Stimulated activated CD4-positive, alpha-beta T cell treated with anti-CD3 and anti-CD28 coated beads, TNF-alpha, amount 100 ng/mL, for 48 hours (primary cell): ENCODE measurements at places on chromosomes 1 and 21.

GRCh38 chr1:1985375-1986050 is 18.1 kb downstream of the CFAP74 start:
- no peak for DNase-seq

DNA sequence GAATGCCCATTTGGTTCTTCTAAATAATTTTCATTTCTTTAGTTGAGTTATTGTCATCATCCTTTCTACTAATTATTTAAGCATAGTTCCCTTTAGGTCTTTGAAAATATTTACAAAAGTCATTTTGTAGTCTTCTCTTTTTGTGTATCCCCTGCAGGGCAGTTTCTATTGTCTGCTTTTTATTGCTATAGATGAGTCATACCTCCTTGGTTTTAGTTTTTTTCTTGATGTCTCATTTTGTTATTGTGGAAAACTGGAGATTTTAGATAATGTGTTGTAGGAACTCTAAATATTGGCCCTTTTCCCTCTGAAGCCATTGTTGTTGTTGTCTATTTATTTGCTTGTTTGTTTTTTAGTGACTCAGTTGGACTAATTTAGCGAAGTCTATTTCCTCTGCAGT is 387.9 kb downstream of the NUF2 start:
- no peak for DNase-seq

DNA sequence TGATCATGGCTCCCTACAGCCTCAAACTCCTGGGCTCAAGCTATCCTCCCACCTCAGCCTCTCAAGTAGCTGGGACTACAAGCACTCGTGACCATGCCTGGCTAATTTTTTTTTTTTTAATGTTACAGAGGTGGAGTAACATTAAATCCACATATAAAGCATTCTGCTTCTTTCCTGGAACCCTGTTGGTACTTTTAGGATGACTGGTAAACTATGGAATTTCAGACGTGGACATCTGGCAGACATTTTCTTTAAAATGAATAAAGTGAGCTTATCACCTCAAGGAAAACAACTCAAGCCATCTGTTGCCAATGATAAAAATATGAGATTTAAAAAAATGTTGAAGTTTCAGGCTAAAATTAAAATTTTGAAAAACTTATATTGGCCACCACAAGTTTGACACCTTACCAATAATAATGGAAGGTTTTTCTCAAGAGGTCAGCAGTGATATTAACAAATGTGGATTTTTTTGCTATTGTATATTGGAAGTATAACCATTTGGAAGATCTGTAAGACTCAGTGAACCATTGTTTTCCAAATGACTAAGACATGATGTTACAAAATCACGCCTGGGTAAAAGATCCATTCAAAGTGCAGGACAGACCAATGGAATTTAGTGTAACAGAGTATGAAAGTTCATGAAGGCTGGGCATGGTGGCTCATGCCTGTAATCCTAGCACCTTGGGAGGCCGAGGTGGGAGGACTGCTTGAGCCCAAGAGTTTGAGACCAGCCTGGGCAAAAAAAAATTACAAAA is 52.7 kb upstream of the EIF4G3 start:
- DNase-seq = no peak

- no peak for DNase-seq
These were observed 51.1 kb downstream of the SIM2 start for GRCh38 chr21:36749935-36750575.

DNA sequence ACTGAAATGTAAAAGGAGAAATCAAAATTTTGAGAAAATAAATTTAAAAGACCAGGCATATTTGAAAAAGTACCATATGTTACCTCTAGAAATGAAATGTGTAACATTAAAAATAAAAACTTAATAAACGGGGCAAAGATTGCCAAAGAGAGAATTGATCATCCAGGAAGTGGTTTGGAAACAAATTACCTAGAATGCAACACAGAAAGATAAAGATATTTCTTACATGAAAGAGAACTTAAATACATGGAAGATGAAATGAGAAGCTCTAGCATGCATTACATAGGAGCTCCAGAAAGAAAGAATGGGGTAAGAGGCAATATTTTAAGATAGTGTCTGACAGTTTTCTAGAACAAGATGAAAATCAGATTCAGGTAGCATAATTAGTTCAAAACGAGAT is 235.9 kb upstream of the IRF2BP2 start:
- no peak for DNase-seq

DNA sequence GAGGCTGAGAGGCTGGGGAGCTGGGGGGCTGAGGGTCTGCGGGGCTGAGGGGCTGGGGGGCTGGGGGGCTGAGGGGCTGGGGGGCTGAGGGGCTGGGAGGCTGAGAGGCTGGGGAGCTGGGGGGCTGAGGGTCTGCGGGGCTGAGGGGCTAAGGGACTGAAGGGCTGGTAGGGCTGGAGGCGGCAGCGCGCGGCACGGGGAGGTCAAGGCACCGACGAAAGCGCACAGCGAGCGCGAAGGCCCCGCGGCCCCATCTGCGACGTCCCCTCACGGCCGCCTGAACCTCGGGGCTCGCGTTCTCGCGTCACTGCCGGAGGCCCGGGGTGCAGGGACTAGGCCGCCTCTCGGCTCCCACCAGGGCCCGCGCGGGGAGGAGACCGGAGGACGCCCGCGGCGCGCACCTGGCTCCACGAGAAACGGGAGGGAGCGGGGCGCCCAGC is 356 bp downstream of the INTS11 start:
- no peak for DNase-seq

DNA sequence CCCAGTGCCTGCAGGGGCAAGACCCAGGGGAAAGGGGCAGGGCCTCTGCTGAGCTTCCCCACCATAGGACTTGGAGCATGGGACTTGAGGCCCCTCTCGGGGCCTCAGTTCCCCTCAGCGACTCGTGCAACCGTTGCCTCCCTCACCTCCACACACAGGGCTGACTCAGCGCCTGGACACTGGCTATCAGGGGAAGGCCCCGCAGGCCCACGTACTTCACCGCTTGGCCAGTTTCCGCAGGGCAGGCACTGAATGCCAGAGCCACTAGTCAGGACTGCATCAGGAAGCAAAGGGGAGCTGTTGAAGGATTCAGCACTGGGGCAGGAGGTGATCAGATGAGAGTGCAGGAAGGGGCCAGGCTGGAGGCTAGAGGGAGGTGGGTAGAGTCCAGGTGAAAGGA is 15.5 kb upstream of the FAM131C start:
- DNase-seq = no peak

GRCh38 chr1:108503062-108503733 is 53.1 kb downstream of the NBPF6 start:
- DNase-seq = no peak

- DNase-seq = no peak
These were observed 1.4 kb downstream of the HS2ST1 start for GRCh38 chr1:86915737-86916235.

DNA sequence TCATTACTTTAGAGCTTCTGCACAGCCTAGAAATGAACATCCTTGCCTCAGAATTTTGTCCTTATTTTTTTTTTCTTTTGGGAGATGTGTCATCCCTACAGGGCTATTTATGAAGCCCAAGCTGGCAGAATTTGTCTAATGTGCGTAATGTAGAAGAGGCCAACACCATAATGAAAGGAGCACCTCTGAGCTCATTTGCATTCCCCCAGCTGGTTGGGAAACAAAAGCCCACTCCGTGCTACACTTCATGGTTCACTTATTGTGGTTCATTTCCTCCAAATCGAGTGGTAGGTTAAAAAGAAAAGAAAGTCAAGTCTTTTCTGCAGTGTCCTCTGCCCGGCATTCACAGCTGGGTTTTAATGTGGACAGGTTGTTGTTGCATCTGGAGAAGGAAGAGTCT is 73.5 kb downstream of the KAZN start:
- DNase-seq = no peak

GRCh38 chr1:24292887-24293286 is 26.3 kb upstream of the GRHL3 start:
- DNase-seq = no peak

DNA sequence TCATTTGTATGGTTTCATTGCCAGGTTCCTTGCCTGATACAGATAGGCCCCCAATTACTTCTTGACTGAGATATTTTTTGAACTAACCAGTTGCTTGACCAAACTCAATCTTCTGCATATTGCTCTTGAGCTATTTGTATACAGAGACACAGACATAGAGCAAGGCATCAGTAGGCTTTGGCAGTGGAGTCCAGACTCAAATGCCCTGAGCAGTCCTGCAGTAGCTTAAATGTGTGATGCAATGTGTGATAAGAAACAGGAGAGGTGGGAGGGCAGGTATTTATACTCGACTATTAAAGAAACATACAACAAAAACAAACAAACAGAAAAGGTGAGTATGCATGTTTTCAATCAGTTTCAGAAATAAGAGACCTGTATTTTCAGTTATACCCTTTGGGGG is 197.9 kb upstream of the DAB1 start:
- no peak for DNase-seq

- DNase-seq = no peak
These were observed 319.8 kb downstream of the HMCN1 start for GRCh38 chr1:186054003-186054402.

- DNase-seq = no peak
These were observed 34.1 kb upstream of the BTG2 start for GRCh38 chr1:203271018-203271743.

GRCh38 chr1:176531921-176532897 is 69.2 kb downstream of the PAPPA2 start:
- no peak for DNase-seq

DNA sequence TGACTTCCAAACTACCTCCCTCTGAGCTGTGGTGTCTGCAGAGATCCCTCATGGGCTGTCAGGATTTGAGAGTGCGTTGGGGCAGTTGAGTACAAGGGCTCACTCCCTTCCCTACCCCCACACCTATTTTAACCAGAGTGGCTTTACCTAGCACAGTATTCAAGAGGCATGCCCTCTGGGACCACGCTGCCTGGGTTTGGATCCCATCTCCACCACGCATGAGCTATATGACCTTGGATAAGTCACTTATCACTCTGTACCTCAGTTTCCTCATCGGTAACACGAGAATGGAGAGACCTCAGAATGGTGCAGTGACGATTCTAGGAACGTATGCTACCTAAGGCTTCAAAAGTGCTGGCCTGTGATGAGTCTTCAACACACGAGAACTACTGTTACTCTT is 147.3 kb upstream of the WNT4 start:
- no peak for DNase-seq

DNA sequence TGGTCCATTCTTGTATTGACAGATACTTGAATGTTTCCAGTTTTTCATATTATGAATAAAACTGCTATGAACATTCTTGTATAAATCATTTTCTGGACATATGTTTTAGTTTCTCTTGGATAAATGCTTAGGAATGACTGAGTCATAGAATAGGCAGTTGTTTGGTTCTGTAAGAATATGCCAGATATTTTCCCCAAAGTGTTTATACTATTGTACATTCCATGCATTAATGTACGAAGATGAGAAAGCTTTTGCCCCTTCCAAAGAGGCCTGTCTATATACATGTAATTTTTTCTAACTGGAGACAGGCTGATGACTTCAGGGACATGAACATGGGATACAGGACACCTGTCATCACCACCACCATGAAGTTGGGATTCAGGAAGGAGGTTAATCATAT is 11.3 kb downstream of the NBPF3 start:
- no peak for DNase-seq

- no peak for DNase-seq
These were observed 131.2 kb downstream of the PIK3R3 start for GRCh38 chr1:46001081-46001785.

DNA sequence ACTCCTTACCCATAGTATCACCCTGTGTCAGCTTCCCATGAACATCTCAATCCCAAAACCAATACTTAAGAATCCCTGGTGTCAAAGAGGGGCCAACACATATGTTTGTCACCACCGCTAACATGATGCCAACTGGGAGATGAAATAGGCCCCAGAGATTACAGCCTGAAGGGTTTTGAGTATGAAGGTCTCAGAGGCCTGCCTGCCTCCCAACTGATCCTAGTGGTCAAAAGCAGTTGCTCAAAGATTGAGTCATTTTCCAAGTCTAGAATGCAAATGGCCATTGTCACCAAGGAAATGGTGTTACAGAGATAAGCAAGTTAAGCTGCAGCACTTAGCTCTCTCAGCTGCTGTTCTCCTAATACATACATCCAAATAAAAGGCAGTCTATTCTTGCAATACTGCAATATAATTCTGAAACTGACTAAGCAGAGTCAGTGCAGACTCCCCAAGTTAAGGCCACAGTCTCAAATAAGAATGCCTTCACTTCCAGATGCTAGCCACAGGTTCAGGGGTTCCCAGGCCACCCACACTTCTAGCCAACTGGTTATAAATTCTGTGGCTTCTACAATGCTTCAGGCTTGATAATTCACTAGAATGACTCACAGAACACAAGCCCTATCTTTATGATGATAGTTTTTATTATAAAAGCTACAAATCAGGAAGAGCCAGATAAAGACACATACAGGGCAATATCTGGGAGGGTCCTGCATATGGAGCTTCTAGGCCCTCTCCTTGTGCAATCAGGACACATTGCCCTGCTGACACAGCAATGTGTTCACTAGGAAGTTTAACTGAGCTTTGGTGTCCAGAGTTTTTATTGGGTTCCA is 18.7 kb downstream of the DUSP10 start:
- DNase-seq = no peak

DNA sequence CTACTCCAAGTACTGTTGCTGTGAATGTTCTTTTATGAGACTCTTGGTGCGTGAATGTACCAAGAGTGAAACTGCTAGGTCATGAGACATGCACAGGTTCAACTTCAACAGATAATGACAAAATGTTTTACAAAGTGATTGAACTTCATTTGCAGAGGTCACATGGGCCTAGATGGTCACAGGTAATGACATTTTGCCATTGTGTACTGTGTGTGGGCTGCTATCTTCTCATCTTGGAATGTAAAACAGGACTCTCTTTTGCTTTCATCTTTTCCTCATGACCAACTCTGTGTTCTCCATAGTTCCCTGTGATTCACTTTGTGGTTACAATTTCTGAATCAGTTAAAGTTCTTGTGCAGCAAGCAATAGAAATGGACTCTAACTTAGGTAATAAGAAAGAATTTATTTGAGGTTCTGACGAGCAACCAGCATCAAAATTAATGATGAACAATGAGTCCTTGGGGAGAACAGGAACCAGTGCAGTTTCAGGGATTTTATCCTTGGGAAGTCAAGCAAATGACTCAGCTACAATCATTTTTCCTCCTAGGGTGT is 16.2 kb upstream of the TSNAX start:
- no peak for DNase-seq

- DNase-seq = no peak
These were observed 42.4 kb upstream of the AK4 start for GRCh38 chr1:65105596-65105995.

DNA sequence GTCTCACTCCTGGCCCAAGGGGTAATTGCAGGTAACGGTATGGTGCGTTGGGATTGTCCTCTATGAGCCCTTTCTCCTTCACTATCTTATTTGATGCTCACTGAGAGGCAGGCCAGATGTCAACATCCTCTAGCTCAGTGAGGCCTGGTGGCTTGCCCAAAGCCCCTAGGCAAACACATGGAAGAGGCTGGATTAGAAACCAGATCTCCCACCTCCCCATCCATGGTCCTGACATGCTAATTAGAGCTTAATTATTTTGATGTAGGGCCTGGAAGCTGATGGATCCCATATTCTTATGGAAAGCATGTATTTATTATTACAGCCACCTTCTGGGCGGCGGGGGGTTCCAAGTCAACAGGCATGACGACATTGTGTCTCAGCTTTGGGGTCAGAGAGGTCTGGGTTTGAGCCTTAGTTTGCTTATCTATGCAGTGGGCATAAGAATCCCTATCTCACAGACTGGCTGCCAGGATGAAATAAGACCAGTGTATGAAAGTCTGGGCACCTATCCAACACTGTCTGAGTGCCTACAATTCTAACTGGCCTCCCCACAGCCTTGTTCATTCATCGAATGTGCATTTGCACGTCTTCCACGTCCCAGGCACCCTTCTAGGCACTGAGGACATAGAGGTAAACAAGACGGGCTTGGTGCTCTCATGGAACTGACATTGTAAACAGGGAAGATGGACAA is 6.2 kb downstream of the SMPDL3B start:
- DNase-seq = no peak
